Stimulated activated CD4-positive, alpha-beta T cell treated with anti-CD3 and anti-CD28 coated beads, Interleukin-2, amount 100 ng/mL, for 24 hours (primary cell): ENCODE measurements at places on chromosomes 7 and 10.

DNA sequence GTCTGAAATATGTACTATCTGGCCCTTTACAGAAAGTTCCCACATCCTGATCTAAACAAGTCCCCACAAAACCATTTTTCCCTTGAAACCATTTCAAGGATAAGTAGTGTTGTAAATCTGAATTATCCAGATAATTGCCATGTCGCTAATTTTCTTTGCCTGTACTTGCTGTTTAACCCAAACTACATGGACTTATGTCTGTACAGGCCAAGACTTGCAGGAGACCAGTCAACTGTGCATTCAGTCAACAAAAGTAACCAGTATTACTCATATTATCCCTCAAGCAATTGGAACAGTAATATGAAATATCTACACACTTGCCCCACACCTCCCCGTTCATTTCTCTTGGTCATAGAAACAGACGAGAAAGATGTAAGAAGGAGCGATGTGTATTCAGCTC lies 347.8 kb upstream of the NFE2L3 start:
- DNase-seq: no peak

DNA sequence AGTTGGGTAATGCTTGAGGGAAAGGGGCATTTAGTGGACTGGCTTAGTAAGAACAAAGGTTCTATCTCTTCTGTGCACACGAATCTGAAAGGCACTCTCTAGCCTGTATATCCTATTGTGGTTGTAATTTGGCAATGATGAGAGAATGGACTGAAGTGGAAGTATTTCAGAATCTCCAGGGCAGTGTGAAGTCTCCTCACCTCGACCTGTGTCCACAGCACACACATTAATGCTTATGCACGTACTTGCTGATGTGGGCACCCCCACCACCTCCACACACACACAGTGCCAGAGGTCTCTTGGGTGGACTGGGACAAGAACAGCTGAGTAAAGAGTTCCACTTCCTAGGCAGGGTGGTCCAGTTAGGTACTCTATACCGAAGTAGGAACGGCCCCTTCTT lies 6.9 kb downstream of the SMC3 start:
- DNase-seq: no peak

GRCh38 chr10:90571481-90572258 lies 286.2 kb downstream of the HTR7 start:
- DNase-seq: no peak

DNA sequence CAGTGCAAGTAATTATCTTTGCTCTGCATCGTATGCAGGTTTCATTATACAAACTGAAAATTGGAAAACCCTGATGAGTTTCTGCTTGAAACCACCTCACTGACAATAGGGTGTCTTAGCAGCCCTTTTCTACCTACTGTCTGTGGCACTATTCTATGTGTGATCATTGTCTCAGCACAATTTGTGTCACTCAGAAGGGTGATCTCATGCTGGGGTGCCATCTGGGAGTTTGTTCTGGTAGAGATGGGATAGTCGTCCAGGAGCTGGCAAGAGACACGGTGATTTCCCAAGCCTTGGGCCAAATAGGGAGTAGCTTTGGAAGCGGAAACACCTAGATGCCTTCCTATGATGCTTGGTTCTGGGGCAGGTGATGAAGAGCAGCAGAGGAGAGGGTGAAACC lies 186.3 kb downstream of the FRMD4A start:
- no peak for DNase-seq

- DNase-seq: no peak
Observed at GRCh38 chr7:67438198-67438882, 441.7 kb downstream of the TYW1 start.

DNA sequence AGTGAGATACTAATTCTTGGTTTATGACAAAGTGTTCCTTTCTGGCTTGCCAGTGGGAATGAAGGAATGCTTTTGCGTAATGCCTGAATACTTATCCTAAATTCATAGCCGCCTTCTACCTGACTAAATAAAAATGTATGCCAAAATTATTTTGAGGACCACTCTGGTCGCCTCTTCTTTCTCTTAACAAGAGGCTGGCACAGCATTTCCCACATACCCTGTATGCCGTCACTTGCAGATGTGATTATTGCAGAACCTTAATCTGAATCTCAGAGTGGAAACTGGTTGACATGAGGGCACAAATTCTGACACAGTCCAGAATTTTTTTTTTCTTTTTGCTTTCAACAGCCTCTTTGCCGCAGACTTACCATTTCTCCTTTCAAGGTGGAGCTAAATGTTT lies 124.6 kb upstream of the GLCCI1 start:
- no peak for DNase-seq

DNA sequence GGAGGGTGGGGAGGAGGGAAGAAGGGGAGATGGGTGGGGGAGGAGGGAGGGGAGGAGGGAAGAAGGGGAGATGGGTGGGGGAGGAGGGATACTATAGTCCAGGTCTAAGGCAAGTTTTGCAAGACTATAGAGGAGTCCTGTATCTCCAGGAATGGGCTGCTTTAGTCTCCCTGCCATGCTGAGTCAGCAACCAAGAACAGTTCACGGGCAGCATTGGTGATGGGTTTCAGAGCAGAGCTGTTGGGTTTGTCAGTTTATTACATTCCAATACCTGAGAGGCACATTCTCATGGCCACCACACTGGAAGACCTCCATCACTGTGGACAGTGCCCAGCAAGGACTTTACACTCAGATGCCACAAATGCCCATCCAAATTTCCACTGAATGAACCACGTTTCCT lies 212.7 kb downstream of the GRM8 start:
- no peak for DNase-seq

GRCh38 chr10:33008499-33009243 lies 50.6 kb upstream of the ITGB1 start:
- peak; percentile 64 for DNase-seq

GRCh38 chr7:99624484-99624883 lies 7.7 kb downstream of the ZSCAN25 start:
- peak; percentile 73 for DNase-seq

GRCh38 chr10:6045314-6045848 lies 16.8 kb downstream of the IL2RA start:
- DNase-seq: peak; percentile 39

DNA sequence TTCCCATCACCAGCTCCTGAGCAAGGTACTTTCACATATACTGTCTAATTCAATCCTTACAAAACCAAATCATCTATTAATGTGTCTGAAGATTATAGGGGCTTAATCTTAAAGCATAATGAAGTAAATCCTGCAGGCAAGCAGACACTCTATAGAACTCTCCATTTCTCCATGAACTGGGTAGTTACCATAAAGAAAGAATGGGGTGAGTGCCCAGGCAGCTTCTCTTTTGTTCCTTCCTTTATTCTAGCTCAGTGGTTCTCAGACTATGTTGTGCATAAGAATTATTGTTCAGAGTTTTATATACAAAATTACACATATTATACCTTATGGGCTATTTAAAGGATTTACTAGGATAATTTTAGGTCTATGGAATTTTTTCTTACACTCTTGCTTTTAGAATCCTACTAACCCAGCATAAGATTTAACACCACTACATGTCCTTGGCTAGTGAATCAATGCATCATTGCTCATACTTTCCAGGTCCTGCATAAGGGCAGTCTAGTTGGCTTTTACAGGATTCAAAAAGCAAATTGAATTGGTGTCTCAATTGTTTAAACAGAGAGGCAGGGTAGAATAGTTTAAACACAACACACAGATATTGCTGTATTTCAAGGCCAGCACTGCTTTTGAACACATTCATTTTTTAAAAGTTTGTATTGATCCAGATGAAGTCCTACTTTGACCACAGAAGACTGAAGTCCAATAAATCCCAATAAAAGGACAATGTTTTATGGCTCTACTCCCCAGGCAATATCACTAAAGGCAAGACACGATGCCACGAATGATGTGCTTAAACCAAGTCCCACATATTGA lies 12.9 kb downstream of the SGCE start:
- DNase-seq: no peak

GRCh38 chr10:115826396-115826795 lies 446.6 kb downstream of the GFRA1 start:
- DNase-seq: no peak

DNA sequence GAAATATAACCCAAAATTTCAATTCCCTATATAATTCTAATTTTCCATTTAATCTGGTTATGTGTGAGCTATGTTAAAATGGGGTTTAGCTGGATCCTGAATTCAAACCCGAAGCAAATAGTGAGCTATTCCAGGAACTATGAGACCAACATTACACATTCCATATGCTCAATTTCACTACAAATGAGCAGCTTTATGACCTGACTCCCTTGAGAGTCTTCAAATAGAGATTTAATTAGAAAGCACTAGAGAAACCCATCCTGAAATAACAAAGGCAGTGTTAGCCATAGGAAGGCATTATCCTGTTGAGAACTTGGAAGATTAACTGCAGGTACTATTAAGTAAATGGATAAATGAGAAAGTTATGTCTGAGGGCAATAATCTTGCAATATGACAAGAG lies 890.0 kb downstream of the GRM8 start:
- no peak for DNase-seq

DNA sequence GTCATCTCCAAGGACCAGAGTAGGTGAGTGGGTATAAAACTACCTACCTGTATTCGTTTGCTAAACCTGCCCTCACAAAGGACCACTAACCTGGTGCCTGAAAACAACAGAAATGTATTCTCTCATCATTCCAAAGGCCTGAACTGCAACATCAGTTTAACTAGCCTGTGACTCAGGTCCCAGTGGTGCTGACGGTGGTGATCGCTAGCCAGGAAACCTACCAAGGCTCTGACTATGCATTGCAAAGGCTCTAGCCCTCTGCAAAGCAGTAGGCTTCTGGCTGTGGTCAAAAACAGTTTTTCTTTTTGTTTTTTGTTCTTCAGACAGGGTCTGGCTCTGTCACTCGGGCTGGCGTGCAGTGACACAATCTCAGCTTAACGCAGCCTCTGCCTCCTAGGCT lies 107.5 kb downstream of the NPTX2 start:
- no peak for DNase-seq

- DNase-seq: no peak
Observed at GRCh38 chr10:80522756-80523363, 14.8 kb upstream of the SH2D4B start.
